Activated naive CD4-positive, alpha-beta T cell treated with anti-CD3 and anti-CD28 coated beads, Interleukin-2, amount 50 U/mL, for 16 hours (primary cell): ENCODE measurements at places on chromosomes 6 and 20.

GRCh38 chr6:107770541-107770940, 53.6 kb downstream of the SCML4 start:
- DNase-seq = no peak

GRCh38 chr6:27873021-27873940, 38.9 kb downstream of the OR2B2 start:
- DNase-seq = peak; percentile 56

- DNase-seq = no peak
Measured at GRCh38 chr20:59441306-59441705, 140.9 kb downstream of the EDN3 start.

DNA sequence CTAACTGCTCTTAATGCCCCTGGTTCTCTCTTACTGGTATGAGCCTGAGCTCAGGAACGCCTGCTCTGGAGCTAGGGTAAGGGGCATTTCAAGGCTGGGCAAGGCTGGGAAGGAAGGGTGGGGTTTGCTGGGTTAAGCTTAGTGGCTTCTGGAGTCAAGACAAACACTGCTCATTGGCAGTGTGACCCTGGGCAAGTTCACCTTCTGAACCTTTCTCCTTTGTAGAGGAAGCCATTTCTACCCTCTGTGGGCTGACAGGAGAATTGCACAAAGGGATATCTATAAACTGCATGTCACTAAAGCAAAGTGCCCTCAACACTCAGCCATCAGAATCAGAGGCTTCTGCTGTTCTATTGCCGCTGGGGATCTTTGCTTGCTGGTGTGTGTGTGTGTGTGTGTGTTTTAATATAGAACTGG, 20.3 kb upstream of the LRRN4 start:
- DNase-seq = no peak

GRCh38 chr6:143150281-143150680, 89.6 kb downstream of the AIG1 start:
- DNase-seq = no peak

DNA sequence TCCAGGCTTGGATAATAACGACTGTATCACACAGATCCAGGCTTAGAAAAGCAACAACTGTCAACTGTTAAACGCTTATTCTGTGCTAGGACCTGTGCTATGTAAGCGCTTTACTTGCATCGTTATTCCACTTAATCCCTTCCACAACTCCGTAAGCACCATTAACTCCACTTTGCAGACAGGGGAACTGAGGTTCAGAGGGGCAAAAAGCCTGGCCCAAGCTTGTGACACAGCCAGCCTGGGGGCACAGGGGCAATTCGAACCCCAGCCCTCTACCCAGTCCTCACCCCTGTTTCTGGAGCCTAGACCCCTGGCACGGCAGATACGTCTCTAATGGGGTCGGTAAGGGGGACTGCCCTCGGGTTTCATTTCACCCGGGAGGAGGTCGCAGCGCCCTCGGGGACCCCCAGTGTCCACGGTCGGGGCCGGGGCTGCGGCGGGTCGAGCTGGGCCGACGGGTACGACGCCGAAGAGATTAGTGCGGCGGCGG, 411 bp downstream of the DSN1 start:
- DNase-seq = no peak

DNA sequence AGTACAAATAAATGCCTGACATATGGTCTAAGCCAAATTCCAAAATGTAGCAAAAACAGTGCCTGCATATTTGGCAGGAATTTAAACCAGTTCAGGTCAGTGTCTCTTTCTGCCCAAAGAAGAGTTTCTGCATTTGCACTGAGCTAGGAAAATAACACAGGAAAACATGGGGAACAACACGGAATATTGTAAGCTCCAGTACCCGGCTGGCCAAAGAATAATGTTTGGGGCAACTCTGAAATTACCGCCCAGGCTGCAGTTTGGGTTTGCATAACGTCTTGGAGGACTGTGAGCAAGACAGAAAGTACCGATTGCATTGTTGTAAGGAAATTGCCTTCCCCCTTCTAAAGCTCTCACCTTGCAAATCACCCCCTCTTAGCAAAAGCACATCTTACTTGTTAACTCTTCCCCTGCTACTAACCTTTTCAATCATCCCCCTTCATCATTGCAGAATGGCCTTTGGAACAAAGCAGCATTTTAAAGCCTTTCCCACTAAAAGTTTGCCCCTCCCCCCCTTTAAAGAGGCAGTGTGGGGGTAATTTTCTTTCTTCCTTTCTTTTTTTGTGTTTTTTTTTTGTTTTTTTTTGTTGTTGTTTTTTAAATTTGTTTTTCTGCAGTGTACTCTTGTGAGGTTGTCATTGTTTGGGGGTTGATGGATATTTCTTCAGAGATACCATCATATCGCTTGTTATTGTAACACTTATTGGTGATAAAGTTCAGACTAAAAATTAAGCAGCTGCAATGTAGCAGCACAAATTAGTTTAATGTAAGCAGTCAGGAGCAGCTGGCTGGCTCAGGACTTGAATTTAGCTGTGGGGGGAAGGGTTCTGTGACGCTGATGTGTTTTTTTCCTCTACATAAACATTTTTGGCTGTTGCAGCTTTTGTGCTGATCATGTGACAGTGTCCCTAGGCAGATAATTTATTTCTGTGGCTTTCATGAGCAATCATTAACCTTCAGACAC, 100.0 kb upstream of the CITED2 start:
- no peak for DNase-seq

DNA sequence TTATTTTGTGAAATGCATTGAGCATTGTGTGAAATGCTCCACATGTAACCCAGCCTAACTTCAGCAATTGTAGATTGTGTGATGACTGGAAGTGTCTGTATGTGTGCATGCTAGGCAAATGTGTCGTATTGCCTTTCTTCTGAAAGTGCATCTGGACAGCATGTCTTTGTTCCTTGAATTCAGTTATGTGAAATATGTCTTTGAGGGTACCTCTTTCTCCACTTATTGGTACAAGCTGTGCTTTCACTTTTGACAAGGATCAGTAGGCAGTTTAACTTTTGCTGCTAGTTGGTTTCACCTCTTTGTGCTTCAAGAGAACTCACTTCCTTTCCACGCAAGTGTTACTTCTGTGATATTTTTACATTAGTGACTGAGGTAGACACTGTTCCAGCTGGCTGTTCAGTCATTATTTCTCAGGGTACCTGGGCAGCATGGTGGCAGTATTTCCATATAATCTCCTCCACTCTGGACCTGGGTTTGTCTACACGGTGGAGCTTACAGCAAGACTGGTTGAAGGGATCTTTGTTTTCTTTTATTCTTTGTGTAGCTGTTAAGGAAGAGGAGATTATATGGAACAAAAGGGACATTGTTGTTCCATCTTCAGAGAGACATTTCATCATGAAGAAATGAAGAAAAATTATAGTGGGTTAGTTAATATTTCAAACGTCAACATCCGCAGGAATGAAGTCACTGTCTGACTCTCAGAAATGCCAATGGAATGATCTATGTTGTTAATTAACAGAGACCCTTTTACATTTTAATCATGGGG, 175.4 kb downstream of the UTRN start:
- DNase-seq = no peak

DNA sequence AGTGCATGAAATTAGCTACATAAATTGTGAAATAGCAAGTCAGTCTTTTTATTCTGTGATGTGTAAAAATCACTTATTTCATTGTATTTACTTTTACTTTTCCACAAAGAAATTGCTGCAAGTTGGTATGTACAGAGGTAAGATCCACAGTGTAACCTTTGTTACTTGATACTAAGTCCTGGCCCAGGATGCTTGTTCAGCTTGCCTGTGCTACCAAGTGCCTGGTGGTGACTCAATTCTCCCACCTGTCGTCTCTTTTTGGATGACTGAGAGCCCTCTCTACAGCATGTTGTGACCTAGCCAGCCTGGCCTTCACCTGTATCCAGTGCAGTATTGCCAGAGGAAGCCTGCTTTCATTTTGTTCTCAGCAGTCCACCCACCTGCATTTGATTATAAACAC, 54.9 kb downstream of the ANKRD6 start:
- DNase-seq = no peak

DNA sequence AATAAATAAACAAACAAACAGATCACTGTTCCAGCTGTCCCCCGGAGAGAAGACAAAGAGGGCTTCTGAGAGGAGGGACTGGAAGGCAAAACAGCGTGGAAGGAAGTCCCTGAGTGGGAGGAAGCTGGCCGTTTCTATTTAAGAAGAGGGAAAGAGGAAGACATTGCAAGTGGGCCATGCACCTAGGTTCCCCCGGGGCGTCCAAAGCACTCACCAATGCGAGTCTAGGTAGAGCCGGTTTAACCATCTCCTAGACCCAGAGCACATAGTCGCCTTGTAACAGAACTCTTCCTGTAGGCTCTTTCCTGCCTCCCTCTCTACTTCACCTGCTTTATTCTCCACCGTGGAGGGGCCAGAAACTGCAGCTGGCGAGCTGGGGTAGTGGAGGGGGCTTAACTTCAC, 158.4 kb downstream of the ZDHHC14 start:
- DNase-seq = no peak

- no peak for DNase-seq
Measured at GRCh38 chr6:116016846-116017545, 43.7 kb downstream of the FRK start.

GRCh38 chr6:36593569-36594028, 563 bp upstream of the SRSF3 start:
- DNase-seq = peak; percentile 40

DNA sequence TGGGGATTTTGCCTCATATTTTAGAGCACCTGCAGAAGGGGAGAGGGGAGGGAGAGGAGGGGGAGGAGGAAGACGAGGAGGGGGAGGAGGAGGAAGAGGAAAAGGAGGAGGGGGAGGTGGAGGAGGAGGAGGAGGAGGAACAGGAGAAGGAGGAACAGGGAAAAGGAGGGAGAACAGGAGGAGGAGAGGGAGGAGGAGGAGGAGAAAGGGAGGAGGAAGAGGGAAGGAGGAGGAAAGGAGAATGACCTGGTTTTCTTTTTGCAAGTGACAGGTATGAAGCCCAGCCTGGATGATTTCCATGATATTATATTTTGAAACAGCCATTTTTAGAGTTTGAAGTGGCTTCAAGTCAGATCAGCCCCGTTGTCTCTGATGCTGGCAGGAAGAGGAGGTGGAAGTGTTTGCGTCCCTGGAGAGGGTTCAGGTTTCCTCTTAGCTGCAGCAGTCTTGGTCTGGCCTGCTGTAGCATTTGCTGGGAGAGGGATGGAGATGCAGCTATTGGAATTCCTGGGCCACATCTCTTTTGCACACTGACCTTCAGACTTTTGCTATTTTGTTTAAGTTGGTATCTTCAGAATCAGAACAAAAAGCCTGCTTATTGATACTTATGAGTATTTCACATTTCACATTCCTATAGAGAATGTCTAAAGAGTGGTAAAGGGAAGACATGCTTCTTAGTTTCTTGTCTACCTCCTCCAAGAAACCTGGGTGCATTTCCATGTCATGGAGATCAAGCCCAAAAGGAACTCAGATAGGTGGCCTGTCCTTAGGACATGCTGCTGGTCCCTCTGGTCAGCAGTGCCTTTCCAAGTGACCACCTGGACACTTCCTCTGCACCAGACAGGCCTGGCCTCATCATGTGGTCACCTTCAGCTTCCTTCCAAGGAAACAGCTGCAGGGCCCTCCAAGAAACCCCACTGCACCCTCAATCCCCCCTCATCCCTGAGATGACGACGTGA, 54.3 kb upstream of the IYD start:
- DNase-seq = no peak
